Daoy (cell line): ENCODE measurements at places on chromosomes 3 and 15. TPM values are rescaled to one million over a fixed set of nuclear protein-coding genes. Genes with fewer than 3 reads are reported as not detected.

AADACL2 gene
- not detected in 2 replicates for total RNA-seq

PROS1 gene
- 5.9 and 8.3 TPM in 2 replicates for total RNA-seq

CHRM5 gene
- total RNA-seq: 0.36 TPM in 1 of 2 replicates, not detected in the other

PFKFB4 gene
- total RNA-seq: 4.1 and 6.9 TPM in 2 replicates

IL17RD gene
- 0.46 and 0.71 TPM in 2 replicates for total RNA-seq

GOLGA6L4 gene
- total RNA-seq: under 0.01 and 0.09 TPM in 2 replicates

MKRN3 gene
- 12.1 and 15.0 TPM in 2 replicates for total RNA-seq

SMCO1 gene
- not detected in 2 replicates for total RNA-seq

PLA2G4E gene
- total RNA-seq: not detected in 2 replicates

PPP1R14D gene
- total RNA-seq: not detected in 2 replicates

SIDT1 gene
- 0.11 TPM in 1 of 2 replicates, not detected in the other for total RNA-seq

DCLK3 gene
- total RNA-seq: 0.06 TPM in 1 of 2 replicates, not detected in the other

FNDC3B gene
- total RNA-seq: 72.2 and 84.3 TPM in 2 replicates

RGMA gene
- 0.42 TPM in 1 of 2 replicates, not detected in the other for total RNA-seq

CHRFAM7A gene
- total RNA-seq: 8.4 and 17.5 TPM in 2 replicates

CHRNA7 gene
- total RNA-seq: 2.5 and 4.7 TPM in 2 replicates

SNAP23 gene
- total RNA-seq: 59.8 and 63.4 TPM in 2 replicates

EOMES gene
- total RNA-seq: 0.06 and 0.68 TPM in 2 replicates

NECTIN3 gene
- total RNA-seq: 15.0 and 15.2 TPM in 2 replicates

LARP6 gene
- total RNA-seq: 8.2 and 42.2 TPM in 2 replicates

ISG20 gene
- 7.9 and 13.3 TPM in 2 replicates for total RNA-seq

FEZF2 gene
- total RNA-seq: not detected in 2 replicates

HRG gene
- not detected in 2 replicates for total RNA-seq

MASP1 gene
- total RNA-seq: not detected in 2 replicates

CNTN4 gene
- total RNA-seq: 0.06 and 0.42 TPM in 2 replicates

BLM gene
- total RNA-seq: 23.5 and 24.8 TPM in 2 replicates

LMAN1L gene
- not detected in 2 replicates for total RNA-seq

BCL2A1 gene
- total RNA-seq: 8.4 and 10.1 TPM in 2 replicates

TERC gene
- 101 and 159 TPM in 2 replicates for total RNA-seq

FBXW12 gene
- not detected in 2 replicates for total RNA-seq

ABI3BP gene
- 0.17 TPM in 1 of 2 replicates, not detected in the other for total RNA-seq

TMEM212 gene
- total RNA-seq: not detected in 2 replicates

APOD gene
- not detected in 2 replicates for total RNA-seq

MYLK gene
- total RNA-seq: 48.9 and 52.7 TPM in 2 replicates

OR5K2 gene
- not detected in 2 replicates for total RNA-seq

HHATL gene
- not detected in 2 replicates for total RNA-seq

SNAPC5 gene
- total RNA-seq: 37.5 and 39.1 TPM in 2 replicates

SERPINI2 gene
- total RNA-seq: not detected in 2 replicates

TM4SF18 gene
- total RNA-seq: 0.23 TPM in 1 of 2 replicates, not detected in the other

TM4SF1 gene
- 206 and 209 TPM in 2 replicates for total RNA-seq

CFAP100 gene
- total RNA-seq: not detected in 2 replicates

CASR gene
- total RNA-seq: not detected in 2 replicates

C3orf49 gene
- total RNA-seq: not detected in 2 replicates

PLSCR2 gene
- not detected in 2 replicates for total RNA-seq

CRYGS gene
- 0.51 and 2.6 TPM in 2 replicates for total RNA-seq

LIPC gene
- 0.74 and 1.5 TPM in 2 replicates for total RNA-seq

ANKRD63 gene
- total RNA-seq: 0.63 and 0.97 TPM in 2 replicates

TMEM202 gene
- total RNA-seq: not detected in 2 replicates

COL7A1 gene
- total RNA-seq: 107 and 154 TPM in 2 replicates

RBP2 gene
- total RNA-seq: not detected in 2 replicates

RAD18 gene
- 17.6 and 28.8 TPM in 2 replicates for total RNA-seq

P2RY12 gene
- total RNA-seq: not detected in 2 replicates

CHSY1 gene
- 26.6 and 29.0 TPM in 2 replicates for total RNA-seq

PRKCD gene
- total RNA-seq: 0.30 and 0.80 TPM in 2 replicates
